ENCODE measurements at places on chromosomes 4 and X. TPM values are rescaled to one million over a fixed set of nuclear protein-coding genes. Genes with fewer than 3 reads are reported as not detected.

The CXXC4 gene
- total RNA-seq = 0.03 TPM

GRCh38 chrX:12497832-12498591 lies 293.2 kb upstream of the PRPS2 start:
- DNase-seq = no peak

DNA sequence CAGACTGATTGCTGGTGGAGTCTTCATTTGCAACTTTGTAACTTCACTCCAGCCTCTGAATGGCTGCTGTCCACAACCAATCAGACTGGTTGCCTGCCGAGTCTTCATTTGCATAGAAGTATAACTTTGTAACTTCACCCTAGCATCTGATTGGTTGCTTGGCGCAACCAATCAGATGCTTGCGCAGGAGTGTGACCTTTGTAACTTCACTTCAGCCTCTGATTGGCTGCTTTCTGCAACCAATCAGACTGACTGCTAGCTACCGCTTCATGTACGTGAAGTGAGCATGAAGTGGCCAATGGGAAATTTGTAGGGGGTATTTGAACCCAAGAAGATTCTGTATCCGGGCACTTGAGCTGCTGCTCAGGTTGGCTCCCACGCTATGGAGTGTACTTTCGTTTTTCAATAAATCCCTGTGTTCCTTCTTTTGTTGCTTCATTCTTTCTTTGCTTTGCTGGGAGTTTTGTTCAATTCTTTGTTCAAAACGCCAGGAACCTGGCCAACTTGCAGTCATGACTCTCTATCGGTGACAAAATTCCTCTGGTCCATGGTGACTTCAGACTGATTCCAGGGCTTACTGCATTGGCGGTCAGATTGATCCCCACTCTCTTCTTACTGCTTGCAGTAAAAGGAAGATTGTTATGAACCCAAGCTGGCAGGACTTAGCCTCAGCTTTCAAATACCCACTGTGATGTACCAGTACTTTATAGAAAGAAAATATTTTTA lies 46.4 kb upstream of the FGG start:
- no peak for DNase-seq

DNA sequence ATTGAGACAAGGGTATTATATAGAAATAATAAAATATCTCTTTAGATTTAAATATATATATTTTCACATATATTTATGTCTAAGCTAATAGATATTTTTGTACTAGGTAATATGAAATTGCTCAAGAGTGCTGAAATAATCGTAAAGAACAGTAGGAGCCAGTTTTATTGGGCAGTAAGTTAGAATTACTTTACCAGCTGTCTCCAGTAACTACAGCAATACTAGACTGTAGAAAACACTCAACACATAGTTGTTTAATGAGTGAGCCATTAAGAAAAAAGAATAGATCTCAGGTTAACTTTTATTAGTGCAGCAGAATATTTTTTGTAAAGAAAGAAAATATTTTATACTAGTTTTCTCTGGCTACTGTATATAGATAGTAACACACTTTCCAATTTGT lies 715.2 kb downstream of the TRIML1 start:
- no peak for DNase-seq

DNA sequence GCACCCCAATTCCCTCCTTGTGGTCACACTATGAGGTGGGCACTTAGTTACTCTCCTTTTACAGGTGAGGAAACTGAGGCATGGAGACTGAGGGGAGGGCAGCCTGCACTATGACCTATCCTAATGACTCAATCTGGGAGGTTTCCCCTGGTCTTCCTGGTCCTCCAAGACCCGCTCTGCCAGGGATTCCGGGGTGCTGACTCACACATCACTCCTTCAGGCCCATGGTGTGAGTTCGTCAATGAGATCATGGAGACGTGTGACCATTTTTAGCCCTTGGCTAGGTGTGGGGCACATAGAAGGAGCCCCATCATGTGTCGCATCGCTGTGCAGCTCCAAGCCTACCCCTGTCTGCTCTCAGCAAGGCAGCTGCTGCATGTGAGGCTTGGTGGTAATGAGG lies 32.4 kb upstream of the BCOR start:
- no peak for DNase-seq

GRCh38 chr4:41108481-41108880 lies 105.9 kb downstream of the APBB2 start:
- DNase-seq = no peak

DNA sequence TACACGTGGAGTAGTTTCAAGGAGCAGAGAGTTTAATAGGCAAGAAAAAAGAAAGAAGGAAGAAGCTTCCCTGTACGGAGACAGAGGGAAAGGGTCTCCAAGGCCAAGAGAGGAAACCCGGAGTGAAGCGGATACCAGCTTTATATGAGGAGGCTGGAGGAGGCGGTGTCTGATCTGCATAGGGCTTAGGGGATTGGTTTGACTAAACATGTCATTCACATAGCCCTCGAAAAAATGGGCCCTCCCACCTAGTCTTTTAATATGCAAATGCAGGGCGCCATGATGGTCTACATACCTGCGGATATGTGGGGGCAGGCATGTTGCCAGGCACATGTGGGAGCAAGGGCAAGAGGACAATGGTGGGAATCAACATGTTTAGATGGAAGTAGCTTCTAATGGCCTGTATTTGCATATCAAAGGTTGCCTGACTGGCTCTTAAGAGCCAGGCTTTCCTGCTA lies 103.1 kb upstream of the UGT8 start:
- no peak for DNase-seq

DNA sequence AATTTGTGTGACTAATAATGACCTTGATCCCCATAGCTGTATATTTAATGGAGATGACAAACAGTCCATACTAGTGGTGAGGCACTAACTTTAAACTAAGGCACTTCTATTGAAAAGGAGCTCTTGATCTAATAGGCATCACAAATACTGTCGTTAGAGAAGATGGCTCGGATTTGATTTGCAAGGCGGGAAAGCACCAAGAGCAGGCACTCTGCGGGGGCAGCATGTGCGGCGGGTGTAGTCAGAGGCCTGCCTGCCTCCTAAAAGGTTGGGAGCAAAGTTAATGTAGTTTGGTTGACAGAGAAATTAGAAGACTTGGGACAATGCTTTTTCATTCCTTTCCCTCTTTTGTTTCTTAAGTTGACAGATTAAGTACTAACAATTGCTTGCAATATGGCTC lies 278.8 kb downstream of the CFAP299 start:
- no peak for DNase-seq

- no peak for DNase-seq
Observed at GRCh38 chr4:41435510-41435909, 102.4 kb upstream of the LIMCH1 start.

- no peak for DNase-seq
Observed at GRCh38 chrX:7545564-7545963, 297.4 kb upstream of the VCX start.

DNA sequence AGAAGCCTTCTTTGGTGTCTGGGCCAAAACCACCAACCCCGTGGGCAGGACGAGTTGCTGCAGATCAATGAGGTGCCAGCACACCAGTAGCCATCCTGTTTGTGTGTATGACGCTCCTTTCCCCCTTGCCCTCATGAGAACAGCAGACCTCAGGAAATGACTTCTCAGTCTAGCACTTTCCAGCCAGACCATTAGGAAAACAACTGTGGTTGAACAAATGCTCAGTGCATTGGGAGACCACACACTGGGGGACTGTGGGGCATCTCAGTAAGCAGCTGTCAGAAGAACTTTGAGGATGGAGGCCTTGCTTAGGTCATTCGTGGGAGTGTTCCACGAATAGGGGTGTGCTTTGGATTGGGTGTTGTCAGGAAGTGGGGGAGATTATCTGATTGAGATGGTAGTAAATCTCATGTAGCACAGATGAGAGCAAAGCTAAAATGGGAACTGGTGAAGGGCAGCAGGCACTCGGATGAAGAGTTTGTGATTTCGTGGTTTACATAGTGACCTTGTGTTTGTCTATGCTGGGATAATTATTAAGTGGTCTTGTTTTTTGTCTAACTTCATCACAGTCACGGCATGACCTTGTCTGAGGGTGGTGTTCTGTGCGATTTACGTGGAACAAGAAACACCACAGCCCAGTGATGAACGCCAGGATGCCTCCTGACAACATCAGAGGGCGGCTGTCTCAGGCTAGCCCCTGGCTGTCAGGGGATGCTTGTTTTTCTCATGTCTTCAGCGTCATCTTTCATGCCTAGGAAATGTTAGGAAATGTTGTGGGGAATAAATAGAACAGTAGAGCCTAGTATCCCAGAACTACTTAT lies 70.1 kb downstream of the USP46 start:
- DNase-seq = no peak

The LCORL gene
- total RNA-seq = 12.8 TPM

- no peak for DNase-seq
Observed at GRCh38 chr4:55927803-55928437, 20.8 kb upstream of the CEP135 start.

DNA sequence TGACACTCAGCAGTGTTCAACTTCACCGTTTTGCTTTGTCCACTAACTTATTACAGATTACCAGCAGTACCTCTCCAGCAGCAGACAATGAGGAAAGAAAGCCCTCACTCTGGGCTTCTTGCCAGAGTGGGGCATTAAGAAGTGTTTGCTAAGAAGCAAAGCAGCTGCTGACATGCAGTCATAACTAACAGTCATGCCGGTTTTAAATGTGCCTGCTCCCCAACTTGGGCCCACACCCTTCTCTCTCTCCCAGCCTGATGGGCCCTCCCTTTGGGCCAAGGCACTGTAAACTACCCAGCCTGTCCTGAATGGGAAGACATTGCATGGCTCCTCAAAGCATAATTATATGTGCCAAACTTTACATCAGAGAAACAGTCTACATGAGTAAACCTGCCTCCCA lies 54.6 kb upstream of the HHIP start:
- no peak for DNase-seq

DNA sequence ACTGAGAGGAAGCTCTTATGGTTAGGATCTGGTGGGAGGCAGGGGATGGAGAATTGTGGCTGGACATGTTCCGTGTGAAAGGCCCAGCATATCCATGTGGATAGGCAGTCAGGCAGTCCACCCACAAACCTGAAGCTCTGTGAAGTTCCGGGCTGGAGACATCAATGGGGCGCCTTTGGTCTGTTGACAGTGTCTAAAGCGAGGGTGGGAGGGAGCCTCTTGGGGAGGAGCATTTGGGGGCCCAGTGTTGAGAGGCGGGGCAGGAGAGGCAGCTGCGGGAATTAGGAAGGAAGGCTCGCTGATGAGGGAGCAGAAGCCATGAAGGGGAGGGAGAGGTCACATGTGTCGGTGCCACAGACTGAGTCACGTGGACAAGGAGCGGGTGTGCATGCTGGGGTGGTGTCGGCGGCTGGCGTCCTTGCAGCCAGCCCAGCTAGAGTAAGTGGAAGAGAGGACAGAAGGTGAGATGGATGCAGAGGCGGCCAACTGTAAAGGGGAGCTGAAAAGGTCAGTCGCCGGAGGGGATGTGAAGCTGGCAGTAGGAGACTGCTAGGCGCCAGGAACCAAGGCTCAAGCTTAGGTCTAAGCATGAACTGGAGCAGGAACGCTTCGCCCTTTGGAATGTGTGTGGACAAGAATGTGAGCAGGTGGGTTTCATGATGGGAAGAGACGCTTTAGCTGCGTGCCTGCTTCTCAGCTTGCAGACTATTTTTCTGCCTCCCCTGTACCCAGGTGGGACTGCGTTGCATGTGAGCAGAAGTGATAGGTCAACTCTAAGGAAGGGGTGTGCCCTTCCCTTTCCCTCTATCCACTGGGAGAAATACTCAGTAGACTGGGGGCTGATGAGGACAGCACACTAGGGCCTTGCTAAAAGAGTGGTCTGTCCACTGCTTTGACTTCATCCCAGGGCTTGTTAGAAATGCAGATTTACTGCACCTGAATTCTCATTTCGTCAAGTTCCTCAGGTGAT lies 44.0 kb upstream of the TLR2 start:
- no peak for DNase-seq

GRCh38 chr4:1211371-1211770 lies 37.6 kb downstream of the CTBP1 start:
- no peak for DNase-seq

DNA sequence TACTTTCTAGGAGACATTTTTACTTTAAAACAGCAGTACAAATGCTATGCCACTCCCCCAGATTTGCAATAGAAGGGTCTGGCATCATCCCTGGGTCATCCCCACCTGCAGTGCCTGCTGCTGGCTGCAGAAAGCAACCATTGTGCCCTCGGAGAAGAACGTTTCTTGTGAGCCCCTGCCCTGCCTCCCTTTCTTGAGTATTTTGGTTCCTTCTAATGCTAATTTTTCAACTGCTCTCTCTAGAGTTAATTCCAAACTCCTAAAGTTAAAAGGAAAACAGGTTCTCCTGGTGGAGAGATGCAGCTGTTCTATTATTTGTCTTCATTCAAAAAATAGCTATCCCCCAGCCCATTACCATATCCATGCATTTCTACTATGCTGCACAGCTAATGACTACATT lies 107.1 kb downstream of the IDS start:
- DNase-seq = no peak

DNA sequence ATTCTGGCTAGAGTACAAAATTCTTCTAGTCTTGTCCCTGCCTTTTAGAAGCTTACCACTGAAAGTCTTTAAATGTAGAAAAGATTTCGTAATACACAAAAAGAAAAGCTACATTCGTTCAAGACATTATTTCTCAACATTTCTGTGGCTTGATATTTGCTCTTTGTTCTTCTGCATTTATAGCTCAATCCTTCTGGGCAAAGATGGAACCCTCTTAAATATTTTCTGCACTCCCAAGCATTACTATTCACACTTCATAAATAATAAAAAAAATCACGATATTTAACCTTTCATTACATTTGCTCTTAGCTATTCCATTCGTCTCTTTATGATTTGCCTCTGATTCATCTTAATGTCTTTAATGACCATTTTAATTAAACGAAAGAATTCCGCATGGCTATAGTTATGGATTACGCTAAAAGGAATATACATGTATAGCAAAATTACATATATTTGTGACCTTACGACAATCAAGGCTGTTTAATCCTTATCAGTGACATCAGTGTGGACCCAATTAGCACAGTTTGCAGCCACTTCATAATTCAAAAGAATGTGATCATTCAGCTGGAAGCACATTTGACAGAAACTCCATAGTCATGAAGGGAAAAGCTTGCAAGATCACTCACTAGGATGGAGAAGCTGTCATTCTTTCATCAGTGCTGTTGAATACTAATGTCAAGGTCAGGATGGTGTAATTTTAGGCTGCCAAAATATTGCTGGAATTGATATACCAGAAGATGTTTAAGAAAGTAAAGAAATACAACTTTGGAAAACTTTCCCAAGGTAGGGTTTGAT lies 1075.0 kb upstream of the TENM3 start:
- no peak for DNase-seq

- no peak for DNase-seq
Observed at GRCh38 chr4:176540814-176541213, 221.0 kb downstream of the SPCS3 start.

The ITIH6 gene
- total RNA-seq = 0.02 TPM

The NEIL3 gene
- total RNA-seq = 43.6 TPM

DNA sequence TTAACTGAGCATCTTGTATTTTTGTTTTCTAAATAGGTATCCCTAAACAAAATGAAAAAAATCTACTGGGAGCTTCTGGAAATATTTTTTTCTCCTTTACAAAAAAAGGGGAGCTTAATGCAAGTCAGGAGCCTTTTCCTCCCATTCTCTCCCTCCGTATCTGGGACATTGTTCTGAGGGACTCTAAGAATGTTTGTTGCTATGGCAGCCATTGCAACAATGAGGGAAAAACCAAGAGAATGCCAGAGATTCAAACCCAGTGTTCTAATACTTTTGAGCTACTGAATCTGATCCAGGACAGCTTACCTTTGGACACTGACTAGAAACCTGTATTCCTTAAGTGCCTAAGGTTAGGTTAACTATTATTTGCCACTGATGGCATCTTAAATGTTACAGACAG lies 485.7 kb upstream of the HS3ST1 start:
- DNase-seq = no peak

- DNase-seq = no peak
Observed at GRCh38 chrX:16628946-16629595, 20.9 kb upstream of the S100G start.
